Stimulated activated naive CD8-positive, alpha-beta T cell treated with anti-CD3 and anti-CD28 coated beads, Interleukin-15, amount 100 ng/mL, for 72 hours (primary cell): ENCODE measurements at places on chromosomes 3 and 15.

- no peak for DNase-seq
Measured at GRCh38 chr3:113794526-113794925, 44.1 kb upstream of the GRAMD1C start.

- DNase-seq: no peak
Measured at GRCh38 chr3:129317014-129317771, 38.5 kb downstream of the HMCES start.

DNA sequence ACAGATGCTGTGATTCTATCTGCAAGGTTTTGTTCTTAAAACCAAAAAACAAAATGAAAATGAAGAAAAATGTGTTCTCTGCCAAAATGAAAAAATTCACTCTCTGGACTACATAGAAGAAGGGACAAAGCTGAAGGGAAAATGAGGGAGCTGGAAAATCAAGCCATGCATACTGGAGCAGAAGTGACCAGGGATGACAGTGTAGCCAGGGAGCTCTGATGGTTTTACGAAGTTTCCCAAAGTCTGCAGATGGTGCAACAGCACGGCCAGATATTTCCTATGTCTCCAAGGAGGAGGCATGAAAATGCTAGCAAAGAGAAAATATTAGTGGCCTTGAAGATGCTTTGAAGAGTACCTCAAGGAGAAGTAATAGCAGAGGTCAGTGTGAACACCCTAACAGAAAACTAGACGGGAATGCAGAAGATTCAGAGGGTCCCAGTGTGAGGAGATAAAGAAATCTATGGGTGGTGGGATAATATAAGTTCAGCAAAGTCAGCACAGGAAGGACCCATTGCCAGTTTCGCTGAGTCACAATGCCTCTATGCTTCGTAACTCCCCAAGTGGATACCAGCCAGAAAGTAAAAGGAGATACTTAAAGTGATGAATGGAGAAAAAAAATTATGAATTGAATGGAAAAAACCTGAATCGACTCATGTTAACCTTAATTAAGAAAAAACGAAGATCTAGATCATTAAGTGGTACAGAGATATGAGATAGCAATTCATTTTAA is 39.0 kb upstream of the POMGNT2 start:
- no peak for DNase-seq

- DNase-seq: peak; percentile 96
Measured at GRCh38 chr3:69051756-69052471, at the start of gene TMF1. TSS of gene TMF1 (minus strand) at chr3:69052333. CDS start at chr3:69052086, 247 bp downstream.

- no peak for DNase-seq
Measured at GRCh38 chr3:48991851-48992545, 2.0 kb downstream of the P4HTM start.

DNA sequence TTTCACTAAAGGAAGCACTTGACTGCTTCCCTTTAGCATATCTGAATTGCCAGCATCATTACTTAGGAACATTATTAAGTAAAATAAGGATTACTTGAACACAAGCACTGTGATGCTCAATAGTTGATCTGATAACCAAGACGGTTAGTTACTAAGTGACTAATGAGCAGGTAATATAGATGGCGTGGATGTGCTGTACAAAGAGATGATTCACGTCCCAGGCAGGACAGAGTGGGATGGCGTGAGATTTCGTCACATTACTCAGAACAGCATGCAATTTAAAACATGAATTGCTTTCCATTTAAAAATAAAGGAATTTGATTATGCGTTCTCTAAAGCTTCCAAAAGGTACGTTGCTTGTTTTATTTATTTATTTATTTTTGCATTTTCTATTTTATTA is 240.0 kb upstream of the ARHGEF26 start:
- no peak for DNase-seq

- no peak for DNase-seq
Measured at GRCh38 chr3:32841867-32842470, 24.2 kb downstream of the TRIM71 start.

- no peak for DNase-seq
Measured at GRCh38 chr3:165827883-165828282, 9.3 kb downstream of the BCHE start.

DNA sequence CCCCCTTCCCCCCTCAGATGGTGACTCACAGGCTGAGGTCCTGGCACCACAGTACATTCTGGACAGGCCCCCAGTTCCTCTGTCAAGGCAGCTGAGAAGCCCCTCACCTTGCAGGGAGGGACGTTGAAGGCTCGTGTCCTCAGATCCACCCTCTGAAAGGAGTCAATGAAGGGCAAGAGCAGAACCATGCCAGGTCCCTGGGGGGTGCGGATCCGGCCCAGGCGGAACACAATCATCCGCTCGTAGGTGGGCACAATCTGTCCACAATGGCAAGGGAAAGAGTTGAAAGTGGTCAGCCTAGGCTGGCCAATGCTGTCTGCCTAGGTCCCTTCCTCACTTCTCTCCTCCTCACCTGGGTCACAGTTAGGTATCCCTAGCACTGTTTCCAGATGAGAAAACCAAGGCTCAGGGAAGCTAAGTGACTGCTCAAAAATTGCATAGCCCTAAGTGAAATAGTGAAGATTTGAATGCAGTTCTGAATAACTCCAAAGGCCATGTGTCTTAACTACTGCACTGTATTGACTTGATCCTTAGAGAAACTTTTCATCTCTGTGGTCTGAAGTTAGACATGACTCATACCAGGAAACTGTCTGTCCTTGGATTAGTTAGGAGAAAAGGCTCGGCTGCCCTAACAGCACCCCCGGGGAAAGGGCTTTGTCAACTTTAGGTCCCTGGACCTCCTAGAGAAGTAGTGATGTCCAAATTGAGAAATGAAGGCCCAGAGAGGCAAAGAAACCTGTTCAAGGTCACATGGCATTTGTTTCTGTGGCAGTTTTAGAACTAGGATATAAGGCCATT is 2.9 kb downstream of the STOML1 start:
- no peak for DNase-seq

GRCh38 chr3:59266551-59266950 is 216.7 kb upstream of the CFAP20DC start:
- DNase-seq: no peak

DNA sequence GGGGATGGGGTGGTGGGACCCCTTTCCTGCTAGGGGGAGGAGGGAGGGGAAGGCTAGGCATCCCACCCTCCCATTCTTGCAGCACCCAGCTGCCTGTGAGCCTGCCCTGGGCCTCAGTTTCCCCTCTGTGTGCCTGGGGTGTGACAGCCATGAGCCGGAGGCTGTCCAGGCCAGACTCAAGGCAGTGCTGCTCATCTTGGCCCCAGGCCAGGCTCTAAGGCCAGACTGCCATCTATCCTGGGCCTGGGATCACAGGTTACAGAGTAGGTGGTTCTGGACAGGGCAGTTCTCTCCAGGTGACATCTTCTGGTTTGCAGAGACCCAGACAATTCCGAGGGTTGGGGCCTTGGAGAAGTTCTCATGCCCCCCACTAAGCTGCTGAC is 3.3 kb upstream of the VILL start:
- DNase-seq: no peak

DNA sequence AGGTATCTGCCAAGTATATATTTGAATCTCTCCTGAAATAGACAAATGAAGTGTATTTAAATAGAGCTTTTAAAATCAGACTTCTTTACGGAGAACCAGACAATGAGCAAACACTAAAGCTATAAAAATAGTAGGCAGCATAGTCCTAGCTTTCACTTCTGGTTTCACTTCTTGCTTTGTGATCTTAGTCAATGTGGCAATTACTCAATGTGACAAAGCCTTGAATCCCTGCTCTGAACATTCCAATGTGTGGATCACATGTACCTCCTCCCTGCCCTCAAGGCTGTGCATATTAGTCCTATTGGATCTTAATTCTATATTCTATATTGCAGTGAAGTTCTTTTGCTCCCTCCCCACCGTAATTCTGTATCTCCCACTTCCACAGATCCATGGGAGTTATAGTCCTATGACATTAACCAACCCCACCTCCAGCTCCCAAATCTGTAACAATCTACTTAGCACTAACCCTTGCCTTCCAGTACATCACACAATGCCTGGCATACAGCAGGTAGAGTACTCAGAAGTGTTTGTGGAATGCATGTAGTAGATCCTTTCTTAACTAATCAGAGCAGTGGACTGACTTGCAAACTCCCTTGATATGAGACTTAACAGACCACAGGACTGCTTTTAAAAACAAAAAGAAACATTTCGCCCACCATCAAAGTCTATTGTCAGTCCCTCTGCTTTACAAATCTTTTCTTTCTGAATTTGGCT is 24.3 kb upstream of the CP start:
- no peak for DNase-seq

DNA sequence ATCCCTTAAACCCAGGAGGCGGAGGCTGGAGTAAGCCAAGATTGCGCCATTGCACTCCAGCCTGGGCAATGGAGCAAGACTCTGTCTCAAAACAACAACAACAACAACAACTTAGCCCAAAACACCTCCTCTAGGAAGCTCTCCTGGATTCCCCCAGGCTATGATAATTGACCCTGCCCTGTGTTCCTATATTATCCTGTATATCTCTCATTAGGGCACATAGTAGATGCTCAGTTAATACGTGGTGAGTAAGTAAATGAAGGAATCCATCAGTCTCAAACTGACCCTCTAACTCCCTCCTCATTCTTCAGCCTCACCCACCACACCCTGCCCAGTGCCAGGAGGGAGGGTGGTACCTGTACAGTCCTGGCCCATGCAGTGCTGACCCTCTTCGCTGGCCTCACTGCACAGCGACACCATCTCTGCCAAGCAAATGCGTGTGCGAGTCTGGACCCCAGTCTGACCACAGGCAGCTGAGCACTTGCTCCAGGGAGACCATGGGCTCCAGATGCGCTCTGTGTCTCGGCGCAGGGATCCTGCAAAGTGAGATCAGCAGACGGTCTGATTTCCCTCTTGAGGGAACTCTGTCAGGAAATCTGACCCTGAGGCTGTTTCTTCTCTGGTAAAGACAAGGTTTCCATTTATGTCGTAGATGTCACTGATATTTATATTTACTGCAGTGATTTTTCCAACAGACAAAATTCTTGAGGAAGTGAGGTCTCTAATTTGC is 6.2 kb downstream of the CILP start:
- DNase-seq: no peak
